ENCODE measurements at places on chromosomes 7 and 10.

- no peak for DNase-seq
Measured at GRCh38 chr10:132164761-132165278, 21.9 kb upstream of the DPYSL4 start.

- DNase-seq, result no peak
Measured at GRCh38 chr7:110852156-110852940, 238.6 kb upstream of the LRRN3 start.

GRCh38 chr7:49424109-49424508 lies 349.3 kb upstream of the VWC2 start:
- DNase-seq, result no peak

- DNase-seq, result no peak
Measured at GRCh38 chr10:61842755-61843497, 58.6 kb upstream of the ARID5B start.

DNA sequence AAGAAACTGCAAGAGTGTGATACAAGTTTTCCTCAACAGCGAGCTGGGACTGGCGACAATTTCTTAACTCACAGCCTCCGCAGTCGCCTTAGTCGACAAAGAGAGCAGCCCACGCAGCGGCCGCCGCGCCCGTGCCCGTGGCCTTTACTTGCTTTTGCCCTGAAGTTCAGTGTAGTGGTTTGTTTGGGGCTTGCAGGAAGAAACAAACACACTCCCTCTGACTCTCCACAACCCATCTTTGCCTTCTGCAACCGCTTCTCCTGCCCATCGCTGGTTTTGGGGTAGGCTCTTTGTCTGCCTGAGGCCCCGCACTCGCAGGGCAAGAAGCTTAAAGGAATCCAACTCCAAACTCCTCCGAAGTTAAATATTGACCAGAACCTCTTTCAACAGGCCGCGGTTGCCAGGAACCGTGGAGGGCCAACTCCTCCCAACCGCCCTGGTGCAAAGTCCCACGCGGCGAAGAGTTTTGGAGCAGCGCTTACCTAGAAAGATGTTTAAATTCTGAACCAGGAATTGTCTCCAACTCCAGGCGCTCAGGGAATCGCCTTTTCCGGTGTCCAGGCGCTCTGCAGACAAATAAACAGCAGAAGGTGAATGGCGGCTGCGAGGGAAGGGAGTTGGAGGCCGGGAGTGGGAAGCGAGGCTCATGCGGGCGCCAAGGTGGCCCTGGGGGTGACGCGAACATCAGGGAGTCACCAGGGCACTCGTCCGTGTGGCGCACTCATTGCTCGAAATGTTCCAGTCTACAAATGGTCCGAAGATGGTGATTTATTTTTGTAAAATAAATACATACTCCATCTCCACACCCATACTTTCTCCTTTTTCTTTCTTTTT lies 8.3 kb downstream of the HOXA4 start:
- no peak for DNase-seq

GRCh38 chr7:6162650-6163366 lies 109.6 kb downstream of the CYTH3 start:
- DNase-seq, result no peak

DNA sequence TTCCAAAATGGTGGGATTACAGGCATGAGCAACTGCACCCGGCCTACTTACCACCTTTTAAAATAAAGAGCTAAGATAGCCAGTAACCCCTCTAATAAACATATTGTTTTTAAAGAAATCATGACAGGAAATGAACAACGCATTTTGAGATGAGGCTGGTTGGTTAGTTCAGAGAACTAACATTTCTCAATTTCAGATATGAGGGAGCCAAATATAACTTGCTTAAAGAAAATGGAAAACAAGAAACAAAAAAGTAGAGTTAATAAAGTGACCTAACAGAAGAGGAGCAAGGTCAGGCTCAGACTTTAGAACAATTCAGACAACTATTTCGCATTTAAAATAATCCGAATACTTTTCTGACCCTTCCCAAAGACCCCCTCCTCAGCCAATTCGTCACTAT lies 254.9 kb upstream of the PHF14 start:
- DNase-seq, result no peak

GRCh38 chr7:83579740-83580139 lies 69.2 kb downstream of the SEMA3E start:
- DNase-seq, result no peak

- no peak for DNase-seq
Measured at GRCh38 chr10:112728118-112728883, 221.7 kb upstream of the TCF7L2 start.

DNA sequence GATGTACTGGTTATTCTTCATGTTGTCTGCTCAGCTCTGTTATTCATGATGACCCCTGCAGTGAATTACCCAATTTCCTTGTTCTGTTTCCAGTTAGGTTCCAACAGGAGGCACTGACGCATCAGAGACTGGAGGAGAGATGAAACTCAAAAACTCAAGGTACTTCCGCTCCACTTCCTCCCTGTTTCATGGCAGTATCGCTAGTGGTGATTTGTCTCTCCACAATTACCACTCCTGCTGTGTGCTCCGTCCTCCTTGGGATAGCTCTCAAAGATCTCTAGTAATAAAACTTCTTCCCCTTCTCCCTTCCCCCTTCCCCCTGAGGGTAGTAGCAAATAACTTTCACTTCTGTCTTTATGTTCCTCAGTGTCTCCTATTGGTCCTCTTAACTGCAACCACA lies 107.4 kb upstream of the ABCB5 start:
- DNase-seq, result no peak

DNA sequence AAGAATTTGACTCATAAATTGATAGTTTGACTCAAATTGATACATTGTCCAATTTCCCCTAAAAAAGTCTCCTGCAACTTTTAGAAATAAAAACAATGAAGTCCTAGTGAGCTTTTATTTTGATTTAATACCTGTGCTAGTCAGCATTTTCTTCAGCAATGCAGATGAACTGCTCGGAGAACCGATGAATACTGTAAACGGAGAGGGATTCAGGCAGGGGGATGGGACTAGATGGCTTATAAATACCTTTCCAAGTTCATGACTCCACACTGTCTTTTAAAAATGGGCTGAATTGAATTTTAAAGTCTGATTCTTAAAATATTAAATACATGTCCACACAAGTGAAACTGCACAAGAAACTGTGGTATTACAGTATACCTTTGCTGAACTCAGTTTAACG lies 12.7 kb downstream of the EEPD1 start:
- no peak for DNase-seq

- no peak for DNase-seq
Measured at GRCh38 chr10:78913219-78914059, 155.3 kb upstream of the ZMIZ1 start.

DNA sequence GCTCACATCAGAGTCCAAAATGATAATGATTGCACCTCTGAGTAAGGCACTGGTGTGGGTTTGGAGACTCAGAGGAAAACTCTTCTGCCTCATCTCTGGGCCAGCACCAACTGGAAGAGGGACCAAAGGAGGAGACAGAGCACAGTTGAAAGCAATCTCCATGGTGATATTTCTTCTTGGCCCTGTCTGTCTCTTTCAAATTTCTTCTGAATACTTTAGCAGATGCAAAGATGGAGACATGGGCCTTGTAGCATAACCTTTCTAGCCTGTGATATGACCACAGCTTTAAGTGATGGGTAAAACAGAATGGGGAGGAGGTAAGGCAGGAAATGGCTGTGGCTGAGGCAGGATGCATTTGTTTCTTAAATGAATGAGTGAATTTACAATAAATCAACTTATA lies 12.2 kb upstream of the GIMAP7 start:
- no peak for DNase-seq

- DNase-seq, result no peak
Measured at GRCh38 chr7:78153285-78153684, 354.7 kb downstream of the PHTF2 start.

GRCh38 chr7:74030861-74031260 lies 2.9 kb downstream of the ELN start:
- no peak for DNase-seq

- DNase-seq, result no peak
Measured at GRCh38 chr10:28619455-28619854, 57.9 kb upstream of the BAMBI start.

DNA sequence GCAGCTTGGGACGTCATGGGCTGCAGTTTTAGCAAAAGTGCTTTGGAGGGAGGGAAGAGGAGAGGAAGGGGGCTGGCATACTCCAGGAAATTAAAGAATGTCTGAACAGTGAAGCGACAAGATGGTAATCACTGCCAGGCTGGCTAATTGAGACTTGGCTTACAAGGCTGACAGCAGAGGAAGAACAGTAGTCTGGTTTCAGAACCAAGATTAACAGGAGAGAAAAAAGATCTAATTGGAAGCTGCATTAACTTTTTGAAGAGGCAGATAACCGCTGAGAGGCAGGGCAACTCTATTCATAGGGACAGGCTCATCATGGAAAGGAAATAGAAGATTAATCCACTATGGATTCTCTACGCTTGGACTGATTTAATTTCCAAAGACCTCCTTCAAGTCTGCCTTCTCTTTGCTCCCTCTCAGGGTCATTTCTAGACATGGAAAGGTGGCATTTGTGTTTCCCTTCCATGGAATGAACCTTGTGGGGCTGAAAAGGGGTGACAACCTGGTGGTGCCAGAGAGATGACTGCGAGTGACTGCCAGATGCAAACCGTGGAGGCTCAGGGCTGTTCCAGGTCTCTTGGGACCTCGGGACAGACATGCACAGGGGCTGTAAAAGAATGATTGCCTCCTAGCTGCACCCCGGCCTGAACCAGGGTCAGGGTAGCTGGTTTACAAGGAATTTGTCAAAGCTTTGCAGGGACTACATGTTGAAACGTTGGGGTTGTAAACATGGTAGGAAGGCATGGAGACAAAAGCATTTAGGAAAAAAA lies 210.2 kb upstream of the NPY start:
- no peak for DNase-seq

DNA sequence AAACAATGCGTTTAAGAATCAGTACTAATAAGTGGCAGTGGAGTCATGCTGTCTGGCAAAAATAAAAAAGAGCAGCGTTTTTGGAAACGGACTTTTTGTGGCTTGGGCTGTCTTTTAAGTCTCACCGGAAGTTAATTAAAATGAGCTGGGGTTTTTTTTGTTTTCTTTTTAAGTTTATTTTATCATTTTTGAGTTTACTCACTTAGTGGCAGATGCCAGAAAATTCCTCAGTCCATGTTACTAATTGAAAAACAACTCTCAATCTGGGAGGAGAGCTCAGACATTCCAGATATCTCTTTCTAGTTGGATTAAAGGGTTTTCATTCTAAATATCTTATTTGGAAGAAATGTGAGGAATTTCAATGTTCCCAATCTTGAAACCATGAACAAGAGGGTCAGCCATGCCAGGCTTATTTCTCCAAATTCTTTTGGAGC lies 133.8 kb upstream of the AGR3 start:
- DNase-seq, result no peak

- DNase-seq, result no peak
Measured at GRCh38 chr7:122248472-122248871, 56.1 kb downstream of the FEZF1 start.

GRCh38 chr7:79159040-79159664 lies 294.3 kb downstream of the MAGI2 start:
- DNase-seq, result no peak

DNA sequence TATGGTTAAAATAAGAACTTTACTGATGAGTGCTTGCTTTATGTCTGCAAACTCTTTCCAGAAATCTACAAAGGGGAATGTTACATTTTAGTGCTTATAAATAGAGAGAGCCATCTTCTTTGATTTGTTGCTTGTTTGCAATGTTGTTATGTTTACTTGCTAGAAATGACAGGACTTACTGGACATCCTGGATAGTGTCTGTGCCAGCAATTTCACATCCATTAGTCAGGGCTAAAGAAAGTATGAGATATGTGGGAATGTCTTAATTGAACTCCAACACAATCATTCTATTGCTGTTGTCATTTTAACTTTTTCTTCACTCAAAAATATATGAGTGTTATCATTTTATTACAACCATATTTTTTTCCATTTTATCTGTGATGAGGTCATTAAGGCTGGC lies 453.2 kb downstream of the TNS3 start:
- DNase-seq, result no peak

DNA sequence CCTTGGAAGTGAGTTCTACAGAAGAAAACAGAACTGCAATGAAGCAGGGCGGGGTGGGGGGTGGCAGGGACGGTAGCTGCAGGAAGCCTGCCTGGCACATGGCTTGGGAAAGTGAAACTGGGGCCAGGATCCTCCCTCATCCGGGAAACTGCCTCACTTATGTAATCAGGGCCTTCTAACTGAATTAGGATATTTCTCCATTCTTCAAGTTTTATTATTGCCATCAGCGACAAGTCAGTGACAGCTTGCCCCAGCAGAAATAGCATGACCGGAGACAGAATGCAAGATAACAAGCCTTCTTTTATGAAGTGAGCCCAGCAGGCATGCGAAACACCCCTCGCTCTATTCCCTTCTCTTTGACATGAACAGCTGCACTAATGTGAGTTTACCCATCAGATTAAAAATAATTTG lies 77.5 kb upstream of the CACUL1 start:
- DNase-seq, result no peak

GRCh38 chr10:73855413-73855812 lies 18.9 kb downstream of the CAMK2G start:
- no peak for DNase-seq

DNA sequence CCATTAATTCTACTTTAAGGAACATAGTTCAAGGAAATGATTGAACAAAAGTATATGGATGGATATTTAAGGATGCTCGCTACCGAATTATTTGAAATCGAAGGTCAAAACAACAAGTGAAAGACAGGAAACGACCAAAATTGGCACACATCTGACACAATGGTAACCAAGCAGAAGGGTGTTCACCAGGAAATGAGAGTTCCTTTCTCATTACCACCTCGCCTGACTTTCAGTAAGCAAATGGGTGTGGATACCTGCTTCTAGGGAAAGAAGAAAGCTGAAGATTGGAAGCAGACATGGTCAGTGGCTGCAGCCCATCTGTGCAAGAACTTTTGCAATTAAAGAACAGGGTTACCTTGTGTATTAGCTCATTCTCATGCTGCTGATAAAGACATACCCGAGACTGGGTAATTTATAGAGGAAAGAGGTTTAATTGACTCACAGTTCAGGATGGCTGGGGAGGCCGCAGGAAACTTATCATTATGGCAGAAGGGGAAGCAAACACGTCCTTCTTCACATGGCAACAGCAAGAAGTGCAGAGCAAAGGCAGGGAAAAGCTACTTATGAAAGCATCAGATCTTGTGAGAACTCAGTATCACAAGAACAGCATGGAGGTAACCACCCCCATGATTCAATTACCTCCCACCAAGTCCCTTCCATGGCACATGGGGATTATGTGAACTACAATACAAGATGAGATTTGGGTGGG lies 6.2 kb upstream of the TMEM273 start:
- DNase-seq, result no peak

Data from GM12864 (cell line).